Mesothelial cell of epicardium (in vitro differentiated cells): ENCODE measurements at places on chromosomes 13 and 19. TPM values are rescaled to one million over a fixed set of nuclear protein-coding genes. Genes with fewer than 3 reads are reported as not detected.

- no peak for DNase-seq
These were observed 229.0 kb upstream of the IPO5 start for GRCh38 chr13:97724450-97724849.

DNA sequence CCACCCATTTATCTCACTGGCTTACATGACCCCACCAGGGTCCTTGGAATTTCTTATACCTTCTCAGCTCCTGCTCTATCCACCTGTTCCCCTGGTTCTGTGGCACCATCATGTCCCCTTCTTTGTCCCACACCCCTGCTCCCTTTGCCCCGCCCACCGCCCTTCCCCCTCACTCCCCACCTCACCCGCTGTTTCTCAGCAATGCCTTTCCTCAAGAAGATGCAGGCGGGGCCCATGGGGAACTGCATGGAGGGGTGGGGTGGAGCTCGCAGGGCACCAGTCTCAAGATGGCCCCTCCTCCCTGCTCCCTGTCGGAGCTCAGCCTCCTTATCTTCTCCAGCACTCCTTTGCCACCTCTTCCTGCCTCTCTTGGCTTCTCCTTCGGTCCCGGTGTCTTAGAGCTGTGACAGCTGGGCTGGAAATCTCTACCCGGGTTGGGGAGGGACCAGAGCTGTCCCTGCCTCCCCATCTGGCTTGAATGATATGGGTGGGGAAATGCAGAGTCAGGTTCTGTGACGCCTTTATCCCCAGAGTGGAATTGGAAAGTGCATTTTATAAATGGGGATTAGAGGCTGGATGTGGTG is at the start of gene CABP5:
Gene CABP5, minus strand, starts transcription at position 405 of the 584 bp plus-strand sequence. Its CDS starts 157 bp downstream, at position 248.
- no peak for DNase-seq

GRCh38 chr13:106118996-106119395 is 416.5 kb downstream of the EFNB2 start:
- no peak for DNase-seq

GRCh38 chr19:50932690-50933083 is 20.2 kb downstream of the KLK5 start:
- DNase-seq = no peak

DNA sequence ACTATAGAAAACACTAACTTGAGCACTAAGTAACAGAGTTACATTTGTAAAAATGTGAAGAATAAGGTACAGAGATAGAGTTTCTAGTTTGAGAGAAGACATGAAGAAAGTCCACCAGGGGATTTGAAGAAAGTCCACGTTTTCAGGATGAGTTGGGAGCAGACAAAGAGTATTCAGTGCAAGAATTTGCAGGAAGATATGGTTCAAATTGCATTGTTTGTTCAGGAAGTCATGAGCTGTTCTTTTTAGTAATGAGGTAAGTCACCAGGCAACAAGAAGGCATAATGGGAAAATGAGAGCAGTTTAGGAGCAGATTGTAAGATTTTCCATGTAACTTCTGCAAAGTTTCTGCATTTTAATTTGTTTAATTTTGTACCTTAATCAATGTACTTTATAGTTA is 618.0 kb downstream of the DACH1 start:
- DNase-seq = no peak

- DNase-seq = no peak
These were observed 1965.6 kb upstream of the PCDH20 start for GRCh38 chr13:63381078-63381859.

Gene NLRP4
- not detected in 3 replicates for total RNA-seq
